Esophagus squamous epithelium (tissue), 5 donors: ENCODE measurements at places on chromosomes 11 and 22. TPM values are rescaled to one million over a fixed set of nuclear protein-coding genes. Genes with fewer than 3 reads are reported as not detected.

- no peak for DNase-seq
Observed at GRCh38 chr11:2554338-2555207, 109.8 kb downstream of the KCNQ1 start.

DNA sequence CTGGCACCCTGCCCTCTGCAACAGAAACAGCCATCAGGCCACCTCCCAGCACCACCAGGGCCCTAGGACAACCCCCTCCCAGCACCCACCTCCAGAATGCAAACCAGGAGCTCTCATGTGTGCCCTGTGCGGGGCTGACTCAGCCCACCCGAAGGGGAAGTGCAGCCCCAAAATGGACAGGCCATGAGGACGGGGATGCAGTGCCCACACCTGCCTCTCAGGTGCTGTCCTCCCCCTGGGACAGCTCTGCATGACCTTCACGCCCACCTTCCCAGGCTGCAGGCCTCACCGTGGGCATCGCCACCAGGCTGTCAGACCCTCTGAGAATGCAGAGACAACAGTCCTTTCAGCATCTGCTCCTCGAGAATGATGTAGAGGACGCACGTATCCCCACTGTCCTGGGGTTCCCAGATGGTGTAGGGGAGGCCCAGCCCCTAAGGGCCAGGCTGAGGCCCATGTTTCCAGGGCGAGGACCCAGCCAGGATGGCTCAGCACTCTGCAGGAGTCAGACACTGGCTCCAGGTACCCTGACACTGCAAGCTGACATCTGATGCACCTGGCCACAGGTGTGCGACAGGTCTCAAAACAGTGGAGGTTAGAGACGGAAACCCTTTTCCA is 13.5 kb downstream of the MOB2 start:
- DNase-seq: no peak

The IGLL5 gene
- total RNA-seq: not detected

DNA sequence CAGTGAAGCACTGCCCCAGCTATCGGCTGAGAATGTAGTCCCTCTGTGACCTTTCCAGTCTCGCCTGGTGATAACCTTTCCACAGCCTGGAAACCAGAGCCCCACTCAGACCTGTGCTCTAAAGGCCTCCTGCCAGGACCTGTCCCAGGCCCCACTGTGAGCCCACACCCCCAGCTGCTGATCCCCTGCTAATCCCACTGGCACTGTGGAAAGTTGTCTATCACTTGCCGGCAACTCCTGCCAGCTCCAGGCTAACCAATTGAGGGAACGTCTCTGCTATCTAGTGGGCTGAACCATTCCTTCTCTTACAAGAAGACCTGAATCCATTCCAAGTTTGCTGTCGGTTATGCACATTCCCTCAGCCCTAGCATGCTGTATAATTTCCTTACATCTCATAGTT is 328.2 kb downstream of the FAM181B start:
- DNase-seq: no peak

DNA sequence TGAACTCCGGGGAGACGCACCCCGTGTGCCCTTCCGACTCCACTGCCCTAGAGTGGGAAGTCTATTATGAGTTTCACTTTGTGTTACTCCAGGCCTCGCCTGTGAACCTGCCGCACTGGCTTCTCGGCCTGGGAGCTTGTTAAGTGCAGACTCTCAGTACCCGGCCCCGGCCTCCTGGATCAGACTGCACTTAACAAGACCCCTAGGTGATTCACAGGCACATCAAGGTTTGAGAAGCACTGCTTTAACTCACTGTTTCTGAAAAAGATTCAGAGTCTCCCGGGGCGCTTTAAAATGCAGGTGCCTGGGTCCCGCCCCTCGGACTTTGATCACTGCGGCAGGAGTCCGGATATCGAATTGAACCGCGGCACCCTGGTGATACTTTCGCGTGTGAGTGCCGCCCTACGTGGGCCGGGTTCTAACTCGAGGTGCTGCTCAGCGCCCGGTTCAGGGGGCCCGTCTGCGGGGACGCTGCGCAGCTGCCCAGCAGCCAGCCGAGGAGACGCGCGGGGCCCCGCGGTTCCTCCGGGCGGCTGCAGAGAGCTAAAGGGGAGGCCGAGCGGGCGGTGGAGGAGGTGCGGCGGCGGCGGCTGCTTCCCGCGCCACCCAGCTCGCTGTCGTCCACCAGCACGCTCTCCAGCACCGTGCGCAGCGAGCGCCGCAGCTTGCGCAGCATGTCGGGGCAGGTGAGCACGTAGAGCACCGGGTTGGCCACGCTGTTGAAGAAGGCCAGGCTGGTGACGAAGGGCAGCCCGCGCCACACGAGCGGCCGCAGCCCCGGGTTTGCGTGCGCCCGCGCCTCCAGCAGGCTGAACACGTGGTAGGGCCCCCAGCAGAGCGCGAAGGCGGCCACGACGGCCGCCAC is 3.4 kb downstream of the PTGDR2 start:
- no peak for DNase-seq

The DBX1 gene
- not detected for total RNA-seq

The TSSK2 gene
- total RNA-seq: not detected

GRCh38 chr11:2450321-2451041 is 5.7 kb downstream of the KCNQ1 start:
- no peak for DNase-seq

- DNase-seq: no peak
Observed at GRCh38 chr11:127424661-127425060, 424.1 kb upstream of the KIRREL3 start.

The GSTT2 gene
- not detected for total RNA-seq

DNA sequence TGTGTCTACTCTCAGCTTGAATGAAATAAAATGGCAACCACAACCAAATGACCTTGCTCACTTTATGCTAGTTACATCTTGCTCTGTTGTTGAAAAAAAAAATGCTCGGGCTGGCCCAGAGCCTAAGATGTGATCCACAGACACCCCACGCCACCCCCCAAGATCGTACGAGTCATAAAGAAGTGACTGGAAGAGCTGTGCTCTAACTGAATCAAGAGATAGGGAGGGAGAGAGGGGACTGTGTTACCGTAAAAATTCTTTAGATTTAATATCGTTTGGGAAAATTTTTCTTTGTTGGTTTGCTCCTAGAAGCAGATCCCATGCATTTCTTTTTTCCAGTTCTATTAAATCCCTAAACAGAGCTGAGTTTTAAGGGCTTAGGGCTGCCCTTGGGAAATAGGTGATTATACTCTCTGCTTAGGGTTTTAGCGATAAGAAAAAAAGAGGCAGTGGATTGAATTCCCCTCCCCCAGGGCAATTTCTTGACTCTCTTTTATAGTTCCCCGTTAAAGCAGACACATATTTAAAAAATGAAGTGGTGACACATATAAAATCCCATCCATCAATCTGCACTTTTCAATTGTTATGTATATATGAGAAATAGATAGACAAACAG is 14.5 kb downstream of the MAML2 start:
- DNase-seq: no peak

The RBMXL2 gene
- not detected for total RNA-seq

The POLD4 gene
- 77.6 TPM for total RNA-seq

- DNase-seq: no peak
Observed at GRCh38 chr11:10556590-10556989, 11.9 kb downstream of the LYVE1 start.

The MS4A14 gene
- 0.67 TPM for total RNA-seq

- DNase-seq: no peak
Observed at GRCh38 chr22:43884600-43885318, 7.1 kb downstream of the PNPLA5 start.

GRCh38 chr11:1496091-1496760 is 9.6 kb upstream of the MOB2 start:
- DNase-seq: no peak

The ESAM gene
- 23.1 TPM for total RNA-seq

GRCh38 chr11:2790568-2790921 is 90.8 kb upstream of the KCNQ1OT1 start:
- DNase-seq: no peak

- DNase-seq: no peak
Observed at GRCh38 chr11:70844387-70844786, 408.0 kb downstream of the SHANK2 start.

- no peak for DNase-seq
Observed at GRCh38 chr11:74522776-74523175, 29.3 kb upstream of the LIPT2 start.

GRCh38 chr11:469684-470560 is 19.8 kb downstream of the PTDSS2 start:
- DNase-seq: no peak
